ENCODE measurements at places on chromosomes 16 and 17. TPM values are rescaled to one million over a fixed set of nuclear protein-coding genes. Genes with fewer than 3 reads are reported as not detected.

GRCh38 chr16:13919330-13919682 is 648 bp upstream of the ERCC4 start:
- DNase-seq: no peak

DNA sequence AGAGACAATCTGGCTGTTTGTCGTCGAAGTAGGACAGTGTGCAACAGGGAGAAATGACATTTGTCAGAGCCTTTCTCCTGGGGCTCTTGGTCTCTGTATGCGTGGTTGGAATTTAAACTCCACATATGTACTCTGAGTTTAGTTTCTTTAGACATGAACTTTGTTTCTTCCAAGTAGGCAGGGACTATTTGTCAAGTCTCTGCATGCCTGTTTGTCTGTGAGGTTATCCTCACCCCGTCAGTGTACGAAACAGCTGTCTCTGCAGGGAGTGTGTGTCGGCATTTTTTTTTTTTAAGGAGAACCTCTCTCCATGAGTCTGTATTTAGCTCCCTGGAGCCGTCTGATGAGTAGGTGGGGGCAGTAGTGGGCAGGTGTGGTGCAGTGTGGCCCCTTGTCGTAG is 29.7 kb downstream of the NDEL1 start:
- DNase-seq: no peak

- no peak for DNase-seq
These were observed 15.9 kb downstream of the ANKRD40 start for GRCh38 chr17:50691550-50692447.

CD300H gene
- not detected for total RNA-seq

CA4 gene
- total RNA-seq: not detected
